Activated T-cell treated with anti-CD3 and anti-CD28 coated beads for 4 hours (primary cell): ENCODE measurements at places on chromosomes 7 and 10.

DNA sequence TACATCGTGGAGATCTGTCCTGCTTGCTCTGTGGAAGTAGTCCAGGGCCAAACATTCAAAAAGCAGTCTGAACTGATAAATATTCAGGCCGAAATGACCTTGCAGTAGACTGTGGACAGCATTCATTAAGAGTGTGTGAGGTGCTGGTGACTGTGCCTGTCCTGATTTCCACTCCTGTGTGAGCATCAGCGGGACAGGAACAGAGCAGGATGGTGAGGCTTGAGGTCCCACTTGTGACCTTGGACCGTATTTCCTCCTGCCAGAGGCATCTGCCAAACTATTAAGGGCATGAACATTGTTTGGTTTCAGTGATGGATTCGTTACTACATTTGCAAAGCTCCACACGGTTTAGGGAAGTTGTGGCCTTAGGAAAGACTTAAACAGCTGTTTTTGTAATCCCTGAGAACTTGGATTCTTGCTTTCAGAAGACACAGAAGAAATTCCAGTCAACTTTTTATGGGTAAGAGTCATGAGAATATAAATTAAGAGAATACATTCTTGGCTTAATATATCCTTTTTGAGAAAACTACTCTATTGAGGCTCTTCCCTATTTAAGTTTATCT, 32.8 kb downstream of the CCNY start:
- no peak for DNase-seq

GRCh38 chr10:97278491-97278989, 13.9 kb downstream of the ARHGAP19 start:
- DNase-seq: no peak

DNA sequence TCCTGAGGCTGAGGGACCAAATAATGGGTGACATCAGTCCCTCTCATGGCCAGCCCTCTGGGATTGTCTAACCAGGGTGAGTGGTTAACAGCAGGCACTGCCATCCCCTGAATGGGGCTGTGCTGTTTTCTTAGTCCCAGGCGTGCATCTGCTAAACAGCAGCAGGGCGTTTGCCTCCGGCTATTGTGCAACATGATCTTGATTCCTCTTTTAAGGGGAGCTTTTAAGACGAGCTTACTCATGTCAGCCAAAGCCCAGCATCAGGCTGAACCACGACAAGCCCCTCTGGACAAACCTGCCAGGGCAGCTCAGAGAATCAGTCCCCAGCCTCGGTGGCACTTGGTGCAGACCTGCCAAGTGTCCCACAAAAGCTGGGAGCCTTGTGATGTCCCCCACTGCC, 16.2 kb upstream of the IGFBP3 start:
- DNase-seq: no peak

GRCh38 chr10:107118866-107119265, 45.6 kb downstream of the SORCS1 start:
- no peak for DNase-seq

DNA sequence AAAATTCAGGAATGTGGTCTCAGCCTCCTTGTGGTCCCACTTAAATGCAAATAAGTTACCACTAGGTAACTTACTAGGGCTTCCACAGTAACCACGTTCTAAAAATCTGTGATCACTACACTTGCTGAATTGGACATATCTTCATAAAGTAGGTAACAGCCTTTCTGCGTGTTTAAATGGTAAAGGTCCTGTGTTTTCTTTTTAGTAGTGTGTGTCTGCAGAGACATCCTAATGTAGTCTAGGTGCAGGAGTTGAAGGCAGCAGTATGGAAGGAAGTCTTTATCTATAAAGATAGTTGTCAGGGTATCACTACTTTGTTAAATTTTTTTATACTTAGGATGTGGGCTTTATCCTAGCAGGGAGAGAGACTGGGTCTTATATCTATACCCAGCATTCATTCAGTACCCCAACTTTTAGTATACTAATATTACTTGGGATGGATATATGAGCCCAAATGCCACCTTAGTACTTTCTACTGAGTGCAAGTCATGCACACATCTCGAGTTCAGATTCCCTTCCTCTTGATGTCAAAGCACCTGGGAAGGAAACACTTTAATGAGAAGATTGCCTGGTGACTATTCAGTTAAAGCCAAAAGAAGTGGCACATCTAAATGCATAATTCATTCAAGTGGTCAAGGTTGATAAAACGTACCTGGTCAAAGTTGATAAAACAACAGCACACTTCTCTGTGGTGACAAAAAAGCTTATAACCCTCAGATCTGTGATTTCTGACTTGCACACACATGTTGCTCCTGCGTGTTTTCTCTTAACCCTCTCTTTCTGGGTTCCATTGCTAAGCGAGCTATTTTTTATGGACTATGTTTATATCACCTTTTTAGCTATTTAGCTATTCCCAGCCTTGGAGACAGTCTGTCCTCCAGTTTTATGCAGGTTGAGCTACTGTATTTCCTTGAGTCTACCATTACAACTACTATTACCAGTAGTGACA, 281.1 kb upstream of the DKK1 start:
- DNase-seq: no peak

- no peak for DNase-seq
Observed at GRCh38 chr10:26881600-26882331, 21.0 kb upstream of the ABI1 start.

- DNase-seq: peak; percentile 74
Observed at GRCh38 chr10:30392564-30392990, 41.4 kb upstream of the MAP3K8 start.

DNA sequence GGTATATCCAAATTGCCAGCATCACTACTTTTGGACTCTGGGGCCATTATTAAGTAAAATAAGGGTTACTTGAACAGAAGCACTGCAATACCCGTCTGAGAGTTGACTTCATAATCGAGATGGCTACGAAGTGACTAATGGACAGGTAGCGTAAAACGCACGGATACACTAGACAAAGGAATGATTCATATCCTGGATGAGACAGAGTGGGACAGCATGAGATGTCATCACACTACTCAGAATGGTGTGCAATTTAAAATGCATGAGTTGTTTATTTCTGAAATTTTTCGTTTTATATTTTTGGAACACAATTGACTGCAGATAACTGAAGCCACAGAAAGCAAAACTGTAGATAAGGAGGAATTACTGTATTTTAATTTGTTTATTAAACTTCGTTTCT, 421.5 kb upstream of the LRGUK start:
- no peak for DNase-seq

GRCh38 chr10:19921300-19922140, 105.3 kb downstream of the PLXDC2 start:
- no peak for DNase-seq

- no peak for DNase-seq
Observed at GRCh38 chr7:99372275-99373090, 2.0 kb upstream of the ARPC1B start.

- DNase-seq: no peak
Observed at GRCh38 chr7:142754681-142755575, 5.7 kb downstream of the PRSS1 start.

- no peak for DNase-seq
Observed at GRCh38 chr7:27895551-27895950, 155.6 kb downstream of the TAX1BP1 start.

DNA sequence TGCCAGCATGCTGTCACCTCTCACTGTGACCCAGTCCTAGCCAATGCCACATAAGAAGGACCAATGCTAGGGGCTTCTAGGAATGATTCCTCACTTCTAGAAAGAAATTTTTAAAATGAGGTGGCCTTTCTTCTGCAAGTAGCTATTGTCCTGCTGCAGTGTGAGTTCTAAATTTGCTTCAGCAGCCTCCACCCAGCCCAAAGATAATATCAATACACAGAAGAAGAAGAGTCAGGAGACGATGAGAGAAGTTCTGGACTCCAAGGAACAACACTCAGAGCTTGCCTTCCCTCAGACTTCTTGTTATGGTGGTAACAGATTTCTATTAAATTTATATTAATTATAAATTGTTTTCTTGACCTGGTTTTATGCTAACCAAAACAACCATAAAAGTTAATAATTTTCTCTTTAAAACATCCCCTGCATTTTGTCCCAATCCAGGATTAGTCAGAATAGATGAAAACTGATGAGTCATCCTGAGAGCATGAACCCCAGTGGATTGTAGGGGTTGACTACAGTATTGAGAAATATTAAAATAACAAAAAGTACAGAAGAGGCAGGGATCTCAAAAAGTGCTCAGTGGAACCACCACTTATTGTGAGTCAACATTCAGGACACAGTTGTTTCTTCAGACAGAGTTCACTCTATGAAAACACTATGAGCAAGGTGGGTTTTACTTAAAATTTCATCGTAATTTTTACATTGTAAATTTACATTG, 29.6 kb upstream of the AKR1C2 start:
- no peak for DNase-seq

- DNase-seq: no peak
Observed at GRCh38 chr7:95598511-95598910, 2.2 kb upstream of the PDK4 start.

- no peak for DNase-seq
Observed at GRCh38 chr10:97336446-97336845, 1.9 kb upstream of the FRAT2 start.
